ENCODE measurements at places on chromosomes 6 and 20.

GRCh38 chr6:87350516-87350915 is 5.9 kb downstream of the C6orf163 start:
- no peak for DNase-seq

GRCh38 chr6:169363590-169363989 is 109.9 kb upstream of the THBS2 start:
- no peak for DNase-seq

DNA sequence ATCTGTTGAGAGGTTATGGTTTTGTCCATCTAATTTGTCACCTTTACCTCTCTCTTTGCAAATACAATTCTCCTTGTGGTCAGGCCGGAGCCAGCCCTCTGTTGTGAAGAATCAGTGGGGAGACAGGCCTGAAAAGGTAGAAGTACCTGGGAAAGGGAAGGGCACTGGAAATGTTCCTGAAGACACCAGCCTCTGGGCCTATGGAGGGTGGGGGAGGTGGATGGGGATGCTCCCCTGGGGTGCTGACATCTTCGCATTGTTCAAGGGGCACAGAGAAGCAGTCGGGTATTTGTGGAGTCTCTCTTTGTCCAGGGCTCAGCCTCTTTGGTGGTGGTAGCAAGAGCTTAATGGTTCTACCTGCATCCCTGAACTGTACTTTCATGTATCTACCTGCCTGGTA is 24.4 kb upstream of the AFDN start:
- no peak for DNase-seq

GRCh38 chr20:59176812-59177211 is 13.2 kb downstream of the ZNF831 start:
- no peak for DNase-seq

DNA sequence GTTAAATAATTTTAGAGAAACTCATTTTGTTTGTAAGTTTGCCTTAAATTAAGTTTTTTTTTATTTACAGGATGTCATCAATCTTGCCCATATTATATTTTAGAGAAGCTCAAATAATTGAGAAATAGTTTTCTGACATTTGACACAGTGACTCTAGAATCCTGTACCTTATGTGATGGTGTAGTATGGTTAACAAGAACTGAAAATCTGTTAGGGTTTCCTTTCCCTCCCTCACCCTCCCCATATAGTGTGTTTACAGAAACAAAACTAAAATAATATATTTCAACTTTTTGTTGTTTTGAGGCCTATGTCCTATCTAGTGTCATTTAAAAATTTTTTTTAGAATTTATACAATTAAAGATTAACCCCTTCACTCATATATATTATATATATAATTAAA is 91.8 kb downstream of the SESN1 start:
- DNase-seq: no peak

DNA sequence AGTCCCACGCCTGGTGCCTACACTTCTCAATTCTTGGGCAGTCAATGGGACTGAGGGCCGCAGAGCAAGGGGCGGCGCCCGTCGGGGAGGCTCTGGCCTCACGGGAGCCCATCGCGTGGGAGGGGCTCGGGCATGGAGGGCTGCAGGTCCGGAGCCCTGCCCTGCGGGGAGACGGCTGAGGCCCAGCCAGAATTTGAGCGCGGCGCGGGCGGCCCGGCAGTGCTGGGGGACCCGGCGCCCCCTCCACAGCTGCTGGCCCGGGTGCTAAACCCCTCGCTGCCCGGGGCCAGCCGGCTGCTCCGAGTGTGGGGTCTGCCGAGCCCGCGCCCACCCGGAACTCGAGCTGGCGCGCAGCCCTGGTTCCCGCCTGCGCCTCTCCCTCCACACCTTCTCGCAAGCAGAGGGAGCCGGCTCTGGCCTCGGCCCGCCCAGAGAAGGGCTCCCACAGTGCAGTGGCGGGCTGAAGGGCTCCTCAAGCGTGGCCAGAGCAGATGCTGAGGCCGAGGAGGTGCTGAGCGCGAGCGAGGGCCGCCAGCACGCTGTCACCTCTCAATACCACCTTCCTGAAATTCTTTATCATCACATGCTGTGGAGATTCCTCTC is 58.5 kb downstream of the BAK1 start:
- DNase-seq: no peak

DNA sequence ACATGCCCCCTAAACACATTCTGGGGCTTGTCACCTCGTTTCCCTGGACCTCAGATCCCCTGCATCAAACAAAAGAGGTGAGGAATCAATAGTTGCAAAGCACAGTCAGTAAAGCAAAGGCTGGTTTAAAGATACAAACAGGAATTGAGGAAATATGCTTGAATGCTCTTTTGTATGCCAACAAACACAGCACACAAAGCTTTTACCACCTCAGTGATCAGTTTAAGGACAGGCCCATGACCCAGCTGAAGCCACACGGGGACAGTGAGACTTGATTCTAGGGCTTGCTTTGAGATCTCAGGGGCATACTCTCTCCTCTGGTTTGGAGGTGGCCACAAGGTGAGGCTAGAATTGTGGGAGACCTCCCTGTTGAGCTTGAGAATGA is 182.9 kb upstream of the CST7 start:
- DNase-seq: no peak

DNA sequence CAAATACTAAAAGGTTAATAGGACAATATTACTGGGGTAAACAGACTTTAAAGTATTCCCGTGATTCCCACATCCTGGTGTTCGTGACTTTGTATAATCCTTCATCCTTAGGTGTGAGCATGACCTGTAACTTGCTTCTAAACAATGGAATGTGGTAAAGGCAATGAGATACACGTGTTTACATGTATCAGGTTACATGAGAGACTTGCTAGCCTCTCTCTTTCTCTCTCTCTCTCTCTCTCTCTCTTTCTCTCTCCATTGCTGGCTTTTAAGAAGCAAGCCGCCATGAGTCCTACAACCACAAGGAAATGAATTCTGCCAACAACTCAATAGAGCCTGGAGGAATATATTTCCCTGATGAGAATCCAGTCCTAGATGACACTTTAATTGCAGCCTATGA is 83.9 kb upstream of the LGSN start:
- no peak for DNase-seq

DNA sequence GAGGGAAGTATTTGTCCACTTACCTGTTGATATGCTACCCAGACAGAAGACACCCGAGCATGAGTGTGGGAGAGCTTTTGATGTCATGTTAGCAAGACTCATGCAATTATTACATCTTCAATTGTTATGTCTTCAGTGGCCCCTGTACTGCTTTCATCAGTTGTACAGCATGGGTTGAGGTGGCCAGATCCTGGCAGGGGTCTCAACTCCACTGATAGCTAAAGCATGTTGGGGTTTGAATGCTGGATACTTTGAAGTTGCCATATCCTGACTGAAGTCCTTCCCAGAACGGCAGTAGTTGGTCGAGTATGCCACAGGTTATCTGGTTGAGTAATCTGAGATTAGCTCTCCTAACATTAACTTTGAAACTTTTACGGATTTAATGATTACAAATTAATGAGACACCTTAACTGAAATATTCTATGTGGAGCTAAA is 46.7 kb downstream of the LRRN4 start:
- DNase-seq: no peak

GRCh38 chr6:109025639-109026038 is 69.0 kb downstream of the SESN1 start:
- DNase-seq: no peak

- DNase-seq: no peak
Observed at GRCh38 chr6:27281105-27281539, 31.0 kb downstream of the POM121L2 start.

GRCh38 chr6:130500693-130501092 is 134.9 kb downstream of the TMEM200A start:
- DNase-seq: no peak

DNA sequence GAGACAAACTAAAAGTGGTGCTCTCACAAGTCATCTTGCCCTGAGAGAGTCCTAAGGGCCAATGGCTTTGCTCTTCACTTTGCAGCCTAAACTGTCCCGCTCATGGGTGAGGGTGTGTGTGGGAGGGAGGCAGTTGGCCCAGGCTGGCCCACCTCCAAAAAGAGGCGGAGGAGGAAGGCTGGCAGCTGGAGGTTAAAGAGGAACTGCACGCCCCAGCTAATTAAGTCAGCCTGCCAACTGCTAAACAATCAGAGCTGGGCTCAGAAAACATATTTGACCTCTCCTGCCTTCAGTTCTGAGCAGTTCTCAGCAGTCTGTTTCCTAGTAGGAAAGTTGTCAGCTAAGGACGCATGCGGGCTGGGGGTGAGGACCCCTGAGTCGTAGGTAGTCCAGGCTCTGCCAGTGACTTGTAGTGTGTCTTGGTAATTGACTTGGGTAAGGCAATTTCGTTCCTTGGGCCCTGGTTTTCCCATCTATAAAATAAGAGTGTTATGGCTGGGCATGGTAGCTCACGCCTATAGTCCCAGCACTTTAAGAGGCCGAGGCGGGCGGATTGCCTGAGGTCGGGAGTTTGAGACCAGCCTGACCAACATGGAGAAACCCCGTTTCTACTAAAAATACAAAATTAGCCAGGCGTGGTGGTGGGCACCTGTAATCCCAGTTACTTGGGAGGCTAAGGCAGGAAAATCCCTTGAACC is 17.0 kb downstream of the GSS start:
- peak; percentile 57 for DNase-seq
